ENCODE measurements at places on chromosomes 11 and 22.

DNA sequence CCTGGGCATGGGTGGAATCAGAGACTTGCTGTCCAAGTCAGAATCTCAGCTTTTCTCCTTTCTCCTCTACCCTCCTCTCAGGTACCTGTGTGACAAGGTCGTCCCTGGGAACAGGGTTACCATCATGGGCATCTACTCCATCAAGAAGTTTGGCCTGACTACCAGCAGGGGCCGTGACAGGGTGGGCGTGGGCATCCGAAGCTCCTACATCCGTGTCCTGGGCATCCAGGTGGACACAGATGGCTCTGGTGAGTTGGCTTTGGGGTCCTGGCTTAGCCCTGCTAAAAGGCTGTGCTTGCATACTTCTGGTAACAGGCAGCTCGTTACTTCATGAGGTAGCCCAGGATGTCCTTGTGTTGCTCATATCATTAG, 10.7 kb downstream of the MCM5 start:
- no peak for DNase-seq

- no peak for DNase-seq
These were observed 32.3 kb downstream of the ACO2 start for GRCh38 chr22:41501209-41501608.

DNA sequence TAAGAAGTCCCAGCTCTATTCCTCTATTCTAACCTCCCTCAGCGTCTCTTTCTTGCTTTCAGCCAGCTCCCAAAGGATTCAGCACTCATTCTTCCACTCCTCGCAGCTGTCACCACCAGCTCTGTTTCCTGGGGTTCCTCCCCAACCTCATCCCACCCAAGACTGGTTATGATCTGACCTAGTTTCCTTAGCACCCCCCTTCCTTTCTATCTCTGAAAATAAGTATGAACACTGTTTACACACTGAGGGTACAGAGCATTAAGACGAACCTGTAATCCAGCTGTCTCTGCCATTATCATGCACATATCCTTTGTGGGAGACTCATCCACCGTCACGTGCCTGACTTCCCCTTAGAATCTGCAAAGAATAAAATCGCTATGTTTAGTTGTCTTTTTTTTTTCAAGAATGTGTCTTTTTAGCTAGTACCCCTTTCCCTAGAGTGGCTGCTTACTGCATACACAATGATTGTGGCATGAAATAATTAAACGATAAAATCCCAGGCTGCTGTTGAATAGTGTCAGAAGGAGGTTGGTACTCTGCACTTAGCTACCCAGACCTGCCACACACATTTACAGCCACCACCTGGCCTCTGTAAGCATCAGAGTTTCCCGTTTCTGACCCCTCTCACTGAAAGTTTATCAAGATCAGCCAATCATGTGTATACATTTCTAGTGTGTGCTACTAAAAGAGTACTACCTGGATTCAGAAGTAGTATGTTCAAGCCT, 26.9 kb upstream of the CSTF3 start:
- no peak for DNase-seq

DNA sequence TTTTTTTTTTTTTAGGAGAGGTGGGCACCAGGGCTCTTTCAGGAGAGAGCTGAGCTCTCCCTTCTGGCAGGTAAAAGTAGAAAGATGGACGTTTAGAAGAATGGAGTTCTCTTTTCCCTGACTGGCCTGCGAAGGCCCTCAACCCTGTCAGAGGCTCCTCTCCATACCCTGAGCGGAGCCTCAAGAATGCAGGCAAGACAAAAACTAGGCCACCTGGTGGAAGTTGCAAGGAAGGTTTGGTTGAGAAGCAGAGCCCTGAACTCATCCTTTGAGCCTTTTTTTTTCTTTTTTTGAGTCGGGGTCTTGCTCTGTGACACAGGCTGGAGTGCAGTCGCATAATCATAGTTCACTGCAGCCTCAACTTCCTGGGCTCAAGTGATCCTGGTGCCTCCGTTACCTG, 1.4 kb downstream of the OTOG start:
- no peak for DNase-seq

DNA sequence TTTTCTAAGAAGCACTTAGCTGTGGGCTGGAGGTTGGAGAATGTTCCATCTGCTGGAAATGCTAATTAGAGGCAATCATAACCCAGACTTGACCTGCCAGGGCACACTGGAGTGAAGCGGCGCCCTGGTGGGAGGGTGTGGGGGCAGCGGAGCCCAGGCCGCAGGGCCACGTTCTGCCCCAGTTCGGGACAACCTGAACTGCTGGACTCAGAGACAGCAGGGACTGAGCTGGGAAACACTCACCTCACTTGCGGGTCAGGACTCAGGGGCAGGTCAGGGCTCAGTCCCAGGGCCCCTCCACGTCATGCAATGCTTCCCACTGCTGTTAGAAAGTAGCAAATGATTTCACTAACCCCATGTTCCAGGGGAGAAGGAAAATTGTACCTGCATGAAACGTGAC, 316.4 kb downstream of the NTM start:
- DNase-seq: no peak

DNA sequence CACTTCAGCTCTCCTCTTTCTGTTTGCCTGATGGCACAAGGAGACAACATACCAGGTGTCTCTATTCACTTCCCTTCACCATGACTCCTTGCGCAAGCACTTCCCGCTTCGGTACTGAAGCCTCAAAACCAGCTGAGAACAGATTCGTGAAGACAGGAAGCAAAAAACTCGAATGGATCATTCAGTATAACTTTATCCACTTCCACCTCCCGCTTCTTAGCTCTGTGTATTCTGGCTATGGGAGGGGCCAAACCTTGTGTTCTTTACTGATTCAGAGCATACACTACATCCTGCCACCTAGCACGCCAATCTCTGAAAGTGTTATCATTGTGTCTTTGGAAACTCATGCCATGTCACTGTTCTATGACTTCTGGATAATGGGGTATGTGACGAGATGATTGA, 62.2 kb upstream of the ADA2 start:
- no peak for DNase-seq

DNA sequence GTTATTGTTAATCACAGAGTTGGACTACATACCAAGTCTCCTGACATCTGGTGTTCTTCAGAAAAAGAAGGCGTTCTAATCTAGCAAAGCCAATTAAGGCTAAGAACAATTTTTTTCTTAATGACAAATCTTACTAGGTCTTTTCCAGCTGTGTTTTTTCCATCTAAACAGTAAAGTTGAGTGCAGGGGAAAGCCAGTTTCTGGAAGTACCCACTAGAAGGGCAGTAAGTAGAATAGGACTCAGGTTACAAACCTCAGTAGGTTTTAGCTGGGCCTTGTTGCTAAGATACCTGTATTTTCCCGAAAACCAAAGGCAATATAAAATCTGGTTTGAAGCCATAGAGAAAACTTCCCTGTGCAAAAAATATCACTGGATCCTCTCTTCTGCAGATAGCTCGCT, 351.9 kb downstream of the ETS1 start:
- no peak for DNase-seq

GRCh38 chr11:83427501-83427900, 141.3 kb upstream of the CCDC90B start:
- no peak for DNase-seq

GRCh38 chr22:46111645-46112306, 38.5 kb upstream of the PPARA start:
- DNase-seq: no peak

GRCh38 chr11:121723246-121723741, 270.5 kb upstream of the SORL1-AS1 start:
- DNase-seq: no peak

DNA sequence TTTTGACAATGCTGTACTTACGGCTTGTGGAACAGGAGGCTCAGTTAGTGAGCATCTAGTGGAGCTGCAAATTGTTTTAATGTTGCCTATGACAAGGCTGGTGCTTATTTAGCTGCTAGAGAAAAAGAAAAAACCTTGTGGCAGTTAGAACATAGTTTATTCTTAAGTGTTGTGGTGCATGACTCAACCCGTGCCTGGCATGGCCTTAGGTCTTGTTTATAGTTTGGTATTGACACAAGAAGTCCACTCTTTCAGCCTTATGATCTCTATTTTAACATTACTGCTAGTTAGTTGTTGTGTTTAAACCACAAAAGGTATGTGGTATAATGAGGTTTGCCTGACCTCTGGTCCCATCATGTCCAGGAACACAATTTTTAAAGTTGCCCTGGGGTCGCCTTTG, 744.6 kb downstream of the FAM181B start:
- no peak for DNase-seq

GRCh38 chr22:37726241-37726887, 29.5 kb downstream of the TRIOBP start:
- no peak for DNase-seq

- peak; percentile 70 for DNase-seq
These were observed 16.2 kb upstream of the CTTN start for GRCh38 chr11:70381872-70382861.

- DNase-seq: no peak
These were observed 13.7 kb upstream of the GNB1L start for GRCh38 chr22:19868333-19868732.

DNA sequence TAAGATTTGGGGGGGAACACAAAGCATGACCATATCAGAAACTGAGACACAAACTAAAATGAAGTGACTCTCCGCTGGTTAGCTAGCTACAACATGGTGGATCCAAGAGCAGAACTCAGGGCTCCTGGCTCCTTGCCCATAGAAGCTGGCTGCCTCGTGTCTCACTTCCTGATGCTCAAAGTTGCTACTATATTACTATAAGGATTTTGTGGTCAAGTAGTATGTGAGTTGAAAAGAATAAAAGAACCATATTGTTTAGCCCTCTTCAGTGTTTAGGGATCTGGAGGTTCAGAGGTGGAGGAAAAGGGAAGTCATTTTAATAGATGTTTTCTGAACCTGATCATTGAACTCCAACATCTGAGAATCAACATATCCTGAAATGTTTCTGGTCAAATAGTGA, 16.9 kb upstream of the SIK2 start:
- DNase-seq: no peak

- no peak for DNase-seq
These were observed 98.0 kb upstream of the TBCEL start for GRCh38 chr11:120925944-120926343.

DNA sequence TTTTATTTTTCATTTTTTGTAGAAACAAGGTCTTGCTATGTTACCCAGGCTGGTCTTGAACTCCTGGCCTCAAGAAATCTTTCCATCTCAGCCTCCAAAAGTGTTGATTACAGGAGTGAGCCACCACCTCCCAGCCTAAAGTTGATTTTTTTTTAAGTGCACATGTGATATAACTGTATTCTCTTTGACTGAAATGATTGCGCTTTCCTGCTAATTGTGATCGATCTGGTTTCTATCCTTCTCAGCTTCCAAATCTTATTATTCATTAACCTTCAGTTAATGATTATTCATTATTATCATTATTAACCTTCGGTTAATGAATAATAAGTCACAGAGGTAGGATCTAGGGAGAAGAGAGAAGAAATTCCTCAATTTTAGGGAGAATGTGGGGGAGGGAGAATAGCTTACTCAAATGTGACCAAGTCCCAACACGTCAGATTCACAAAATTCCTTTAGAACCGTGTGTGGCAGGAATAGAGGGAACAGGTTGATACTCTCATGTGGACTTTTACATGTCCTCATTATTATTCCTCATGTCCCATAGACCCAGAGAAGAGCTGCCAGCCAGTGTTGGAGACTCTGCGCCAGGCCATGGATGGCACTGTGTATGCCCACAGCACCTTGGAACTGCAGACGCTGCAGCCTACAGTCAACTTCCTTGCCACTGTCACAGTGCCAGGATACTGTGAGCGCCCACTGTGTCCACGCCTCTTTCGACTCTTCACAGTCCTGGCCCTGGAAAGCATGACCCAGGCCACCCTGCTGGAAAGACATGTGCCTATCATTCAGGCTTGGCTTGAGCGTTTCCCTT, 47.1 kb downstream of the RRP8 start:
- no peak for DNase-seq

DNA sequence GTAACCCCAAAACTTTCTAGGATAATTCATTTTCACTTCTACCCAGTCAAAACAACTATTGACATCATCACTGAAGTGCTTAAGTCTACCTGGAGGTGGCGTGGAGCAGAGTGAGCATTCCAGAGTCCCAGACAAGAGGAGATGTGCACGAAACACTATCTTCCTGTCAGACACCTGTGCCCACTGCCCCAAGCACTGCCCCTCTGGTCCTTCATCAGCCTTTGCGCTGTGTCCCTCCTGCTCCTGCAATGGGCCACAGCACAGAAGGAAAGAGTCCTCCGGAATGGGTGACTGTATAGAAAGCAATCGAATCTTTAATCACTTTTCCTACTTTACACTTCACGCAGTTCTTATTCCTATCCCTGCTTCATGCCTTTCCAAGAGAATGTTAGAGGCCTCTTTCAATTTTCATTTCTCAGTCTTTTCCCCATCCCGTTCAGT, 512 bp upstream of the GRIA4 start:
- no peak for DNase-seq

DNA sequence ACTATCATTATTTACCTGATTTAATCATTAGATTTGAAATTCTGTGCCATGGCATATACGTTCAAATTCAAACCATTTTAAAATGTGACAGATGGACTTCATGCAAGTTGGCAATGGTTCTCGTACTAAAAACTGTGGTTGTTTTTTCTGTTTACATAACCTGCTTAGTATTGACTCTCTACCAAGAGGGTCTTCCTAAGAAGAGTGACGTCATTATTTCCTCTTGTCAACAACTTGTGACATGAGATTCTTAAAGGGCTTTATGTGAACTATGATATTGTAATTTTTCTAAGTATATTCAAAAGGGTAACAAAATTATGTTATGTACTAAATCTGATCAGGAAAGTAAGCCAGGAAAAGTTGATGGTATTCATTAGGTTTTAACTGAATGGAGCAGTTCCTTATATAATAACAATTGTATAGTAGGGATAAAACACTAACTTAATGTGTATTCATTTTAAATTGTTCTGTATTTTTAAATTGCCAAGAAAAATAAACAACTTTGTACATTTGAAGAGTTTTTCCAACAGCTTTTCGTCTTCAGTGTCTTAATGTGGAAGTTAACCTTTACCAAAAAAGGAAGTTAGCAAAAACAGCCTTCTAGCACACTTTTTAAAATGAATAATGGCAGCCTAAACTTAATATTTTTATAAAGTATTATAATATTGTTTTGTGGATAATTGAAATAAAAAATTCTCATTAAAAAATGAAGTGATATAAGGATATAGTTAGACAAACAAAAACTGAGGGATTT, 87.0 kb downstream of the GRK3 start:
- DNase-seq: no peak

- no peak for DNase-seq
These were observed 15.6 kb downstream of the GRAMD4 start for GRCh38 chr22:46635756-46636155.

All from AG09319 (cell line).